ENCODE measurements at places on chromosomes 11 and 22.
A peak's percentile ranks its signal among the peaks of the same experiment; 100 is the strongest.

DNA sequence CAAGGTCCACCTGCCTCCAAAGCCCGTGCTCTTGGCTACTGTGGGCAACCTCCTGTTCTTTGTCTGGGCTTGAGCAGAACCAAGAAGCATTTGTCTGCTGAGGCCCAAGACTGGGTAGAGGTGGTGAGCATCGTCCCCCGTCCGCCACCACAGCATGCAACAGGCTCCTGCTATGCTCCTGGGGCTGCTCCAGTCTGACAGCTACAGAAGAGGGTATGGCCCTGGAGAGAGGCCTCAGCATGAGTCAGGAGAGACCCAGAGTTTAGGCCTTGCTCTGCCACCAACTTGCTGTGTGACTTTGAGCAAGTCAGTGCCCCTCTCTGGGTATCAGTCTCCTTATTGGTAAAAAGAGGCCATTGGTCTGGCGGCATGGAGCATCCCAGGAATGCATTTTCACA is 91.2 kb downstream of the TP53I11 start:
- H3K27ac ChIP-seq, result no peak overlapping the region
- no peaks in the 10 kb centered on the region for H3K36me3 ChIP-seq
- H3K27me3 ChIP-seq, result peaks cover 35% of the 10 kb centered on the region
- H3K4me3 ChIP-seq, result no peak overlapping the region

DNA sequence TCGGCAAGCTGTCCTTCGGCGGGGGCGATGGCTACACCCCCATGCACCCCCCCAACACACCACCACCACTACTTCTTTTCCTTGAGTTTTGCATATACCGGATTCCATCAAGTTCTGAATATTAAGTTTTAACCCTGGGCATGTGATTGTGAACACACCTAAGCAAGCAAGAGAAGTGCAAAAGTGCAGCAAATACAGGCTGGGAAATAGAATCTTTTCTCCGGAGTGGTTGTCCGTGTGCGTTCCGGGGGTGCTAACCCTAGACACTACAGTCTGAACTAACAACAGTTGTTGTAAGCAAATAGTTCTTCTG is 574 bp downstream of the PRSS23 start:
- peaks cover 39% of the 10 kb centered on the region for H3K27me3 ChIP-seq
- H3K4me1 ChIP-seq, result peaks cover 7% of the 10 kb centered on the region
- peak overlapping the region; percentile 53 for H3K4me3 ChIP-seq
- H3K27ac ChIP-seq, result no peak overlapping the region
- no peaks in the 10 kb centered on the region for H3K36me3 ChIP-seq
- no peak for DNase-seq

DNA sequence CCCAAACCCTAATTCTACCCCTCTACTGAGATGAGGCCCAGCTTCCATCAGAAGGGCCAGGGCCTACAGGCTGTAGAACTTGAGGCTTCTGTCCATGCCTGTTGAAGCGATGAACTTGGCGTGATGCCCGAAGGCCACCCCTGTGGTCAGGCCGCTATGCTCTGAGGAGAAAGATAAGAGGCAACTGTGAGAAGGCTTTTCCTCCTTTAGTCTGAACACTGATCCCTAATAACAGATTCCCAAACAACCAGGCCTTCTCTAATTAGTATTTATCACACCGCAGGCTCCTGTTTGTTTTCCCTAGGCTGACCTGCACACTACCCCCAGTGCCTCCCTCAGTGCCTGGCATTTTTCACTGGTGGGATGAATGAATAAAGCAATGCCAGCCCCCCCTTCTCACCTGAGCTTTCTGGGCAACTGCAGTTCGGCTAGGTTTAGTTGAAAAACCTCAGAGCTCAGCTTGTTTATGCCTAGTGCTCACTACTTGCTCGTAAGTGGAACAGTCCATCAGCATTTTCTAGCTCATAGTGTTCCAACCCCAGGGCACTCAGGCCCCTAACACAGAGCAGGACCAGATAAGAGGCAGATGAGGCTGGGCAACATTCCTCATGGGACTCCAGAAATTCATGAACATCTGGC is 15.2 kb downstream of the PRPF19 start:
- no peak overlapping the region for H3K27ac ChIP-seq
- no peak overlapping the region for H3K4me3 ChIP-seq
- H3K36me3 ChIP-seq, result peaks cover 64% of the 10 kb centered on the region
- H3K27me3 ChIP-seq, result no peaks in the 10 kb centered on the region
- no peak for DNase-seq
- peaks cover 11% of the 10 kb centered on the region for H3K4me1 ChIP-seq

- no peak overlapping the region for H3K27ac ChIP-seq
- no peaks in the 10 kb centered on the region for H3K36me3 ChIP-seq
- no peaks in the 10 kb centered on the region for H3K27me3 ChIP-seq
- H3K4me3 ChIP-seq, result no peak overlapping the region
Measured at GRCh38 chr11:102343809-102344208, 3.2 kb upstream of the BIRC2 start.

DNA sequence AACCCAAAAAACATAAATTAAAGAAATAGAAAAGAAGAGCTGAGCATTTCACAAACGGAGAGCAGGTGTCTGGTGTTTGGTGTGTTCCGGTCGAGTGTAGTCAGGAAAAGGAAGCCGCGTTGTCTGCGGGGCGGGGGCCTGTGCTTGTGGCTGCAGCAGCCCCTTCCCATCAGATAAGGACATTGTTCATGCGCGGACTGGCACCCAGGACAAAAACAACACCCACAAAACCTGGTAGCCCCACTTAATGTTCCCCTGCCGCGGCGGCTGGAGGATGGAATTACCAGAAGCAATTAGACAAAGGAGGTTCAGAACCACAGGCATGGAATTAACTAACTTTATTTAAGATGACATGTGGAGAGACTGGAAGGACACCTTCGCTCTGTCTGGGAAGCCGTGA is 29.9 kb downstream of the KRTAP5-5 start:
- H3K27ac ChIP-seq, result no peak overlapping the region
- no peaks in the 10 kb centered on the region for H3K36me3 ChIP-seq
- no peak overlapping the region for H3K4me3 ChIP-seq
- DNase-seq, result no peak
- H3K4me1 ChIP-seq, result no peaks in the 10 kb centered on the region

- no peak for DNase-seq
- peaks cover 4% of the 10 kb centered on the region for H3K4me1 ChIP-seq
- H3K27me3 ChIP-seq, result peaks cover 43% of the 10 kb centered on the region
- no peaks in the 10 kb centered on the region for H3K36me3 ChIP-seq
- H3K27ac ChIP-seq, result no peak overlapping the region
Measured at GRCh38 chr11:45662096-45662664, 3.2 kb downstream of the CHST1 start.

DNA sequence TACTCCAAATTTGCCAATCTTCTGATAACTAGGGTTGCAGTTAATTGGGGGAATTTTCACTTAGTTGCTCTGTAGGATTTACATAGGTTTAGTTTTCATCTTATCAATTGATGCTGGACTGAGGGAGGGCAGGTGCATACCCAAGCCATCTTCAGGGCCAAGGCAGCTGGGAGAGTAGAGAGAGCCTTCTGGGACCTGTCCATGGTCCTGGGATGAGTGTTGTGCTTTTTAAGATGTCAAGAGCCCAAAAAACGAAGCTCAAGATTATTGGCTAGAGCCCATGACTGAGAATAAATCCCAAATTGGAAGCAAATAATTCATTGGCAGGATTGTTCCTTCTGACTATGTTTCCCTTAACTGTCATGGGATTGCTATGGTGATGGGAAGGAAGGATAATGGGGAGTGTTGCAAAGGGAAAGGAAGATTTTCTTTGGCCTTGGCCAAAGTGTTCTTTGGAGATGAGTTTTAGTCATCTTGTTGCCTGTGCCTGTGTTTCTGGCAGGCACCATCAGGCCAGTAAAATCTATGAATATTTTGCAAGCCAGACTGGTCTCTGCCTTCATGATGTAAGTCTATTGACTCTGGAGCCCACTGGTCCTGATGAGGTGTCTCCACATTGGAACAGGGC is 4.5 kb downstream of the SLC22A6 start:
- H3K36me3 ChIP-seq, result no peaks in the 10 kb centered on the region
- DNase-seq, result no peak
- no peaks in the 10 kb centered on the region for H3K4me1 ChIP-seq
- H3K27ac ChIP-seq, result no peak overlapping the region
- H3K27me3 ChIP-seq, result no peaks in the 10 kb centered on the region
- no peak overlapping the region for H3K4me3 ChIP-seq

GRCh38 chr11:29801561-29801960 is 215.3 kb downstream of the KCNA4 start:
- no peaks in the 10 kb centered on the region for H3K4me1 ChIP-seq
- no peak for DNase-seq

- H3K36me3 ChIP-seq, result no peaks in the 10 kb centered on the region
- DNase-seq, result no peak
- H3K27ac ChIP-seq, result peak overlapping the region; percentile 66
- H3K27me3 ChIP-seq, result no peaks in the 10 kb centered on the region
- no peak overlapping the region for H3K4me3 ChIP-seq
Measured at GRCh38 chr11:12130180-12130980, 20.0 kb downstream of the MICAL2 start.

DNA sequence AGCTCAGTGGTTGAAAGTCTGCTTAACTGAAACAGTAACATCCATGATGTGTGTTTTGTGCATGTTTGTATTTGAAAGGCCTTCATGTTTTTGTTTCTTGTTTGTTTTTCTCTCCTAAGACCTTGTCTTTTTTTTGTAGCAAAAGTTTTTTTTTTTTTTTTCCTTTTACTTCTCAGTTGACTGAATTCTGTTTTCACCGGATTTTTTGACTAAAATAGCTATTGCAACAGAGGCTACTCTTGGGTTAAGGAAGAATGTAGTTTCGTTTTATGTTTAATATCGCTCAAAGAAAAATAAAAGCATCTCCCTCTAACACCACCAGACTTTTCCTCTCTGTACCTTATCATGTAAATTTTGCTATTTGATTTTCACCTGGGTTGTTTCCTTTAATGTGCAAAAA is 15.1 kb downstream of the APOL6 start:
- peaks cover 22% of the 10 kb centered on the region for H3K36me3 ChIP-seq
- H3K4me1 ChIP-seq, result peaks cover 32% of the 10 kb centered on the region
- no peaks in the 10 kb centered on the region for H3K27me3 ChIP-seq
- peak overlapping the region; percentile 24 for H3K4me3 ChIP-seq
- no peak for DNase-seq
- H3K27ac ChIP-seq, result no peak overlapping the region

DNA sequence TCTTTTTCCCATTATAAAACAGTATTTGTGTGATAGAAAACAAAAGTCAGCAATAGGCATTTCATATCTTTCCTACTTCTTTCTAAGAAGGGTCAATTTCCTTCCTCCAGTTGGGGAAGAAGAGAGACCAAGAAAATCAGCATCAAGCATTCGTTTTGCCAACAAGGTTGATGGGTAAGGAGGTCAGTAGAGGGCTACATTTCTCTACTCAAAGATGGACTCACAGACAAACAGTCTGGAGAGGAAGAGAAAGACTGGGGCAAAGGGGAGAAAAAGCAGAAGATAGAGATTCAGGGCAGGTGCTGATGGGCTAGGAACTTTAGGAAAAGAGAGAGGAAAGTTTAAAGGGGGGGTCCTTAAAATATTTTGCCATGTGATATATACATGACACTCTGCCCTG is 8.6 kb upstream of the MTNR1B start:
- no peak for DNase-seq
- no peak overlapping the region for H3K4me3 ChIP-seq
- H3K4me1 ChIP-seq, result no peaks in the 10 kb centered on the region
- peaks cover 3% of the 10 kb centered on the region for H3K27me3 ChIP-seq

- H3K27me3 ChIP-seq, result no peaks in the 10 kb centered on the region
- H3K36me3 ChIP-seq, result no peaks in the 10 kb centered on the region
- H3K4me3 ChIP-seq, result no peak overlapping the region
- no peak overlapping the region for H3K27ac ChIP-seq
- no peaks in the 10 kb centered on the region for H3K4me1 ChIP-seq
- no peak for DNase-seq
Measured at GRCh38 chr22:45538281-45538680, 35.6 kb downstream of the FBLN1 start.

DNA sequence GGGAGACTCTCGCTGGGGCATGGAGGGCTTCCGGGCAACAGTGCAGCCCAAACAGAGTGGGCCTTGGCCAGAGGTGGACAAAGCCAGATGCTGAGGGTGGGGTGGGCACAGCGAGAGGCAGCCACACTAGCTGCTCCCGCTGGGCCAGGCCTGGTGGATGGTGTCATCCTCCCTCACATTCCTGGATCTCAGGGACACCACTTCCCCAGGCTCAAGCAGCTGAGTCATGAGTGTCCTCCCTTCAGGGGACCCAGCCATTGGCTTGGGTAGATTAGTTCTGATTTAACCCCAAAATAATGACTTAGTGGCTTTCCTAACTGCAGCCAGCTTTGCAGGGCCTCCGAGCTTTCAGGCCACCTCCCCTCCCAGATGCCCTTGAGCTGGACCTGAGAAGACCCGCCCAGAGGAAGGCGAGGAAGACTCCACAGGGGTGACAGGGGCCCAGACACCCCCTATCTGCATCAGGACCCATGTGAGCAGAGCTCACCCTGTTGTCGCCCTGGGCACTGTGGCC is 25.9 kb upstream of the WNT7B start:
- H3K27ac ChIP-seq, result no peak overlapping the region
- no peaks in the 10 kb centered on the region for H3K36me3 ChIP-seq
- no peaks in the 10 kb centered on the region for H3K27me3 ChIP-seq
- peak; percentile 37 for DNase-seq
- peaks cover 53% of the 10 kb centered on the region for H3K4me1 ChIP-seq

GRCh38 chr22:27541836-27542235 is 259.7 kb downstream of the MN1 start:
- H3K27me3 ChIP-seq, result no peaks in the 10 kb centered on the region
- no peak overlapping the region for H3K27ac ChIP-seq
- H3K36me3 ChIP-seq, result no peaks in the 10 kb centered on the region

DNA sequence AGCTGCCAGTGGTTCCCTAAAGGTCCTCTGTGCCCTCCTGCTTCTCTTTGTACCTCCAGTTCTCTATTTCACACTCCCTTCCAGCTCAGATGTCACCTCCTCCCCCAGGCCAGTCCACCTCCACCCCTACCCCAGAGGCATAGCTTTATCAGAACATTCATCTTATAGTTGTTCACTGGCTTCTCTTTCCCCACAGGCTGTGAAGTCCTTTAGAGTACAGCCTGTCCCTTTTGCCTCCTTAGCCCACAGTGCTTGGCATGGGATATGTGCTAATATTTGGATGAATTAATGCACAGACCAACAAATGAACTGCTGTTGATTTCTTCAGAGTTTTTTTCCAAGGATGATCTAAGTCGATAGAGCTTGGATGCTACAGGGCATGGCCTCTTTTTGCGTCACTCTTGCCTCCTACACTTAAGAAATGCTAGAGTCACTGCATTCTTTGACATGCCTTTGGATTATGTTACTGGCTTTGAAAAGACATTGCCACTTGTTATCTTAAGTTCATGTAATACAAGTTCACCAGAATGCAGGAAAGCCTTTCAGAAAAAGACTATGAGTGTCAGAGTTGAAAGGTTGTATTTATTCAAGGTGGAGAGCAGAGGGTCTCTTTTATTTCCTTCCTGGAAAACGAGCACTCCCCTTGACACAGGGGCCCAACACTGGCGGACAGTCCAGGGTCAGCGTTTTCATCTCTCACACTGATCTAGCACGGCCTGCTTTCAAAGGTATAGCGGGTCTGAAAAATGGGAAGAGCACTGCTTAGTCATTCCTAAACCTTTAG is 75.7 kb downstream of the PISD start:
- H3K4me3 ChIP-seq, result no peak overlapping the region
- H3K27ac ChIP-seq, result peak overlapping the region; percentile 13
